Osteoblast (primary cell): ENCODE measurements at places on chromosomes 5 and 9.

GRCh38 chr5:146203872-146204192 lies 427 bp downstream of the RBM27 start:
- no peak for DNase-seq

GRCh38 chr5:27008604-27009539 lies 29.5 kb downstream of the CDH9 start:
- no peak for DNase-seq

DNA sequence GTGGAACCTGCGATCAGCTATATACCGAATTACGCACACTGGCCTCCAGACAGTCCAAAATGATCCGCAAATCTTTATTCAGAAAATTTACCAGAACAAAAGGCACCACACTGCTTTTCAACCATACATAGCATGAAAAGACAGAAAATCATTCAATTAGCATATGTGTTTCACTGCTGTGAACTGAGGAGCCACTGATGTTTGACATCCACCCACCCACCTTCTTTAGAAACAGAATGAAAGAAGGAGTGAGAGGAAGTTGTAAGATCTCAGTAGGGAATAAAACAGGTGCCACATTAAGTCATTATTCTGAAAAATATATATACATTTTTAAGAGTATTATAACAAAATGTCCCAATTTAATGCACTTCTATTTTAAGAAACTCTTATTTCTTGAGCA lies 156.8 kb downstream of the NFIB start:
- no peak for DNase-seq

- no peak for DNase-seq
Measured at GRCh38 chr5:171747061-171747859, 38.4 kb upstream of the SMIM23 start.

GRCh38 chr5:2755076-2755680 lies 3.7 kb upstream of the IRX2 start:
- no peak for DNase-seq

GRCh38 chr5:2334719-2335118 lies 416.8 kb downstream of the IRX2 start:
- DNase-seq, result no peak

GRCh38 chr5:53917095-53917494 lies 356.7 kb downstream of the NDUFS4 start:
- no peak for DNase-seq

DNA sequence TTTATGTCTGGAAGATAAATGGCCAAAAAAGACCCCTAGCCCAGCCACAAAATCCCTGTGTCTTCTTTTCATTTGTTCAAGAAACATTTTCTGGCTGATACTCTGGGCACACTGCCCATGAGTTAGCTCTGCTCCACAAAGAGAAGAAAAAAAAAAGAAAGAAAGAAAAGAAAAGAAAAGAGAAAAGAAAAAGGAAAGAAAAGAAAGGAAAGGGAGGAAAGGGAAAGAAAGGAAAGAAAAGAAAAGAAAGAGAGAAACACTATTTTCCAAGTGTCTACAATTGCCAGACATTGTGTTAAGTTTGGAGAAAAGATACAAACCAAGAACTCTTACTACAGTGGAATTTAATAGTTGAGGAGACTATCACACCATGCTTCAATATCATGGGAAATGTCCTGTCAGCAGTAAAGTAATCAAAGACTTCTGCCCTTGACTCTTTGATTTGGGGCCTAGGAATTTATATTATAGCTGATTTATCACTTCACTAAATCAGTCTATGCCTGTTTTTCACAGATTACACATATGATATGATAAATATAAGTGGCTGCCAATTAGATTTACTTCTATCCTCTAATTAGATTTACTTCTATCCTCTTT lies 3.0 kb downstream of the TRMO start:
- no peak for DNase-seq

DNA sequence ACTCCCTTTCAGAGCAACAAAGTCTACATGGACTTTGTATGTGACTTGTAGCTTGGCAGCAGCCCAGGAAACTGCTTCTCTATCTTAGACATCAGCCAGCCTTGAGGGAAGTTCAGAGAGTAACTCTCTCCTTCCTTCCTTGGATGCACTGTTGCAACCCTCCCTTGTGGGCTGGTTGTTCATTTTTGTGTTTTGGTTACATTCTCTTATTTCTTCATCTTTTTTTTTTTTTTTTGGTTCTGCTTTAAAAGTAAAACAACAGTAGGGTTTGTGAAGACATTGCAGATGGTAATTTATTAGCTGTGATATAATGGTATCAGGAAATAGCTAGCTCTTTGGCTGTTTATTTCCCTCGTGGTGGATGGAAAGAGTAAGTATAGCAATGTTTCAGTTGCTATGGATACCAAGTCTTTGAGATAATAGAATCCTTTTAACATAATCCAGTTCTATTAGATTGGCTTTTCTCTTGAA lies 97.9 kb upstream of the MAMDC2 start:
- DNase-seq, result peak; percentile 64

DNA sequence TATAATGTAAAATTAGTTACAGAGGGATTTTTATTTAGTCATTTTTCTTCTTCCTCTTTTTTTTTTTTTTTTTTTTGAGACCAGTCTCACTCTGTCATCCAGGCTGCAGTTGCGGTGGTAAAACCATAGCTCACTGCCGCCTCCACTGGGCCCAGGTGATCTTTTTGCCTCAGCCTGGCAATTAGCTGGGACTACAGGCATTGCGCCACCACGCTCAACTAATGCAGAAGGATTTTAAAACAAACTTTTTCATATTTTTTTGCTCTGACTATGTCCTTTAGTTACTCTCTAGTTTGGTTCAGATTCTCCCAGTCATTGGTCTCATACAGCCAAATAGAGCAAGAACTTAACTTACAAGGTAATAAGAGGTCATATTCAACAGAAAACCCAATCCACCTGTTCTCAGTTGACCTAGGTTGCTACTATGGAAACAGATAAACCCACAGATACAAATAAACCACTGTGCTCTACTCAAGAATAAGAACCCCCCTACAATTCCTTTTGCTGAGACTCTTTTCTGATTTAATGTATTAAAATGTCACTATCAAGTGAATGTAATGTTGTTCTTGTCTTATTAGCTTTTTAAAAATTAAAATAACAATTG lies 50.1 kb upstream of the TTC39B start:
- peak; percentile 6 for DNase-seq

DNA sequence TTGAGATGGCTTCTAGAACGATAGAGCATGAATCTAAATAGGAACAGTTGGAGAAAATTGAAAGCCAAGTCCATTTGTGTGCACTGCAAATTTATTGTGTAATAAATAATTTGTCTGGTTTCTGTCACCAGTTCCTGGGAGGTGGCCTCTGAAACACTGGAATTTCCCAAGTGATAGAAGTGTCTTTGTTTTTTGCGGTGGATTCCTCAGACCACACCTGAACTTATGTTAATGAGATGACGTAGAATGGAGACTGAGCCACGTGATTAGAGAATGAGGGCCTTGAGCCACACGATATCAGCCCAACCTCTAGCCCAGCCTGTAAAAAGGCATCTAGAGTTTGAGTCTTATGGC lies 105.1 kb downstream of the MSX2 start:
- no peak for DNase-seq

- no peak for DNase-seq
Measured at GRCh38 chr9:128055344-128056040, 11.6 kb downstream of the NAIF1 start.

- DNase-seq, result no peak
Measured at GRCh38 chr9:93792358-93792757, 162.8 kb downstream of the BARX1 start.

DNA sequence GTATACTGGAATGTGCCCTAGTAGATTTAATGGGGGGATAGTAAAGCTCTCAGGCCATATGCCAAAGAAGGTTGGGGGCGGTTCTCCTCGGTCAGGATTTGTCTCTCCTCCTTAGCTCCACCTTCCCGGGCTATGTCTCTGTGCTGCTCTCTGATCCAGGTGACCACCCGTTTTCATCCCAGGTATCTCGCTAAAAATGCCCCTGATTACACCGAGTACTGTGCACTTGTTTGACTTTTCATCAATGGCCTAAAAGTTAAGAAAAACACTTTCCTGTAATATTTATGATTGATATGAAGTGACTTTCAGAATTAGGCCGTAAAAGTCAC lies 724 bp downstream of the NDUFS6 start:
- peak; percentile 57 for DNase-seq

DNA sequence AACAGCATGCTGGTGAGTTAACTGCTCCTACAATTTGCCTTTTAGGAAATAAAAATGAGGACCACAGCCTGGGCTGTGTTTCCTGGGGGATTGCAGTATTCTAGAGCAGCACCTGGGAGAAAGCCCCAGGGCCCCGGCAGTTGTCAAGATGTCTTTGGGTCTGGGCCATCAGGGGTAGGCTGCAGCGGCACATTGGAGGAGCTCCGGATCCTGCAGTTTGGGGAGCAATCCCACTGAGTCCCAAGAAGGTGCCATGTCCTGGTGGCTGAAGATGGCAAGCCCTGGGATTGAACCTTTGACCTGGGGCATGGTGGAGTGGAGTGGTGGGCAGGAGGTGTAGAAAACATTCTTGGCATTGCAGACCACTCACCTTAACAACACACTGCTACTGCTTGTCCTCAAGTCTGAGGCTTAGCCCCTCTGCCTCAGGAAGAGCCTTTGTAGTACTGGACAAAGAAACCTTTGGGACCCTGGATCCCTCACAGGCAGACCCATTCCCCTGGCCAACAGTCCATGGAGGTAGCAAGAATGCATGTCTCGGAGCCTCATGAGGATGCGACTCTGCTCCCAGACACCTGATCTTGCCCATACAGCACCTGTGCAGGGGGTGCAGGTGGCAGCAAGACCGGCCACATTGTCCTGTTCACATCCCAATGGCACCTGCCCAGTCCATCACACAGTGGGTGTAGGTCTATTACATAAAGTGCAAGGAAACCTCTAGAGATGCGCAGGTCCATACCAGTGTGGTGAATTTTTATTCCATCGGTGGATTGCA lies 159.1 kb upstream of the IRX2 start:
- DNase-seq, result peak; percentile 18

GRCh38 chr9:81031422-81032029 lies 657.8 kb downstream of the TLE1 start:
- no peak for DNase-seq

DNA sequence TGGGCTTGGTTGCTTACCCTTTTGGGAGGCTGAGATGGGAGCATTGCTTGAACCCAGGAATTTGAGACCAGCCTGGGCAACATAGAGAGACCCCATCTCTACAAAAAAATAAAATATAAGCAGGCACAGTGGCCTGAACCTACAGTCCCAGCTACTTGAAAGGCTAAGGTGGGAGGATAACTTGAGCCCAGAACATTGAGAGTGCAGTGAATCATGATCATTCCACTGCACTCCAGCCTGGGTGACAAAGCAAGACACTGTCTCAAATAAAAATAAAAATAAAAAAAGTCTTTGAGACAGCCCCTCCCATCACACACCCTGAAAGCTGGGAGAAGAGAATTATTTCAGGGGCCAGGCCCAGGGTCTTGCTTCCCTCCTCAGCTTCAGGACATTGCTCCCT lies 251.8 kb downstream of the BRINP1 start:
- DNase-seq, result no peak

- no peak for DNase-seq
Measured at GRCh38 chr9:18397076-18397475, 76.9 kb upstream of the ADAMTSL1 start.

- DNase-seq, result no peak
Measured at GRCh38 chr5:53261245-53261644, 151.7 kb upstream of the MOCS2 start.

DNA sequence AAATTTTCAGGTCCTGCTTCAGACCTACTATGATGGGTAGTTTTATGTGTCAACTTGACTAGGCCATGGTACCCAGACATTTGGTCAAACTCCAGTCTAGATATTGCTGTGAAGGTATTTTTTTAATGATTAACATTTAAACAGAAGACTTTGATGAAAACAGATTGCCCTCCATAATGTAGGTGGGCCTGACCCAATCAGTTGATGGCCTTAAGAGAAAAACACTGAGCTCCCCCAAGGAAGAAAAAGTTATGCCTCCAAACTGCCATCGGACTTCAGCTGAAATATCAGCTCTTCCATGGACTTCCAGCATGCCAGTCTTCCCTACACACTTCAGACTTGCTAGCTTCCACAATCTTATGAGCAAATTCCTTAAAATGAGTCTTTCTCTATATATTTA lies 67.3 kb upstream of the TYRP1 start:
- DNase-seq, result no peak

GRCh38 chr5:148805326-148806290 lies 20.8 kb upstream of the ADRB2 start:
- no peak for DNase-seq

DNA sequence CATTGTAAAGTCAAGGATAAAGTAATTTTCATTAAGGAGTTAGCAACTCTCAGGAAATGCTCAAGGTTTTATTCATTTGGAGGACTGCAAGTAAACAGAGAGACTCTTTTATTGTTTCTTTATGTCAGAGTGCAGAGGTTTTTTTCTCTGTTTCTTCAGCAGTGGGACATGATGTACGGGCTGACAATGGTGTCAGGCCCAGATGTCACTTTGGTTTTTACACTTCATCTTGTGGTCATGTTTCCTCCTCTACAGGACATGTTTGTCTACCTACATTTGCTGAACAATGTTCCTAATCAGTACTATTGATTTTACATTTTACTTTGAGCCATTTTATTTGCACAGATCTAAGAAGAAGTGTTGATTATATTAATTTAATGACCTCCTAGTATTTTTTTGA lies 72.8 kb upstream of the PARP8 start:
- DNase-seq, result no peak

GRCh38 chr5:36570301-36571095 lies 35.9 kb upstream of the SLC1A3 start:
- no peak for DNase-seq

DNA sequence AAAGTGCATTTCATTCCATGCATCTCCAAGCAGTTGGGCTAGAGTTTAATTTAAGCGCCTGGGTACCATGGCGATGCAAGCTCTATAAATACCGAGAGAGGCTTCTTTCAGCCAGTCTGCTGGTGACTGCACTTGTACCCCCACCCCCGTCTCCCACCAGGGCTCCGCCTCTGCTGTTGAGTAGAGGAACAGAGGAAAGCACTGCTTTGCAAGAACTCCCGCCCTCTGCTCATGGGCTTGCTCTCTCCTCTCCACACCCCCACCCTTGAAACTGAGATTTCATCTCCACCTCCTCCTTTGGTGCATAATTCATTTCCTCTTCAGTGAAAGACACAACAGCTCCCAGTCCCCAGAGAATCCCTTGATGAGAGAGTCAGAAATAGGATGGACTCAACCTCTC lies 5.1 kb upstream of the WWC1 start:
- DNase-seq, result no peak

- DNase-seq, result no peak
Measured at GRCh38 chr5:38765399-38765861, 80.4 kb upstream of the OSMR start.

DNA sequence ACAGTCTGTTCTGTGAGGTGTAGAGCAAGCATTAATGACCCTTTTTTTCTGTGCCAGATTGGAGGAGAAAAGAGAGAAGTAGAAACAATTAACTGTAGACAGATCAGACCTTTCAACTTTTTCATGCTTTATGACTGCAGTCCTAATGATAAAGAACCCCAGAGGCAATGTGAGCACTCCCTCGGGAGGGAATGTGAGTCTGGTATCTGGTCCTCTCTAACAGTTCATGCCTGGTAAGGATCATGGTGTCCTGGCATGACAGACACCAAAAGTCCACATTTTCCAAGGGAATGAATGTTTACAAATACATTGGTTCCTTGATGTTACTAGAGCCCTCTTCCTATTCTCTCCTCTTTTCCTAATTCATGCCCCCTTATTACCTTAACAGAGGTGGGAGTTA lies 70.3 kb downstream of the MTAP start:
- DNase-seq, result no peak

GRCh38 chr5:43121233-43121912 lies 659 bp downstream of the ZNF131 start:
- DNase-seq, result peak; percentile 98
